BE2C (cell line): ENCODE measurements at places on chromosomes 4 and X.

GRCh38 chrX:86002076-86002896 is 45.1 kb downstream of the CHM start:
- DNase-seq: no peak

DNA sequence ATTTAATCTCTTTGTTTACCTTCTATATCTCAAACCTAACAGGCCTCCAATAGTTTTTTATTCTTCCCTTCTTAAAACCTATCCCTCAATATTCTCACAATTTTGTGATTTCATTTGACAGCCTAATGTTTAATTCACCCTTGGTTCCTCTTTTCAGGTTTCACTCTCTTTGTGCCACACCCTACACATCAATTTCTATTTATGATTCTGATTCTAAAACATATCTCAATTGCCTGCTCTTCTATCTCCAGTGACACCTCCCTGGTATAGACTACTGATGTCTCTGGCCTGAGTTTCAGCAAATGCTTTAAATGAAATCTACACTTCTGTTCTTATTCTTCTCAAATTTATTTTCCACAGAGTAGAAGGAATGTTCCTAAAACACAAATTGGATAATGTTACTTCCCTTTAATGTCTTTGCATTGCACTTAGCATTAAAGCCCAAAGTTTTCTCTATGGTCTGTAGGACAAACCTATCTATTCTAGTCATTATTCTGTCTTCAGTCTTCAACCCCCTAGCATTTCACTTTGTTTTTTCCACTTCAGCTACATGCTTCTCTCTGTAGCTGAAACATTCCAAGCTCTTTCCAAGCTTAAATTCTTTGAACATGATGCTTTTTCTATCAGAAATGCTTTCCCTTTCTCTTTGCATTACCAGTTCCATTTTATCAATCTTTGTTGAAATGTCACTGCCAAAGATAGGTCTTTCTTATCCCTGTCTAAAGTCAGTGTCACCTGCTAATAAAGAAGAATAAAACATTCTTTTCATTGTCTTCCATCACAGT is 622.0 kb downstream of the CENPC start:
- DNase-seq: no peak

- DNase-seq: no peak
Observed at GRCh38 chr4:159216834-159217233, 114.0 kb downstream of the RAPGEF2 start.

GRCh38 chrX:72102760-72103159 is 29.0 kb downstream of the RTL5 start:
- DNase-seq: no peak

GRCh38 chr4:145936997-145937901 is 1.4 kb downstream of the ZNF827 start:
- DNase-seq: peak; percentile 78

DNA sequence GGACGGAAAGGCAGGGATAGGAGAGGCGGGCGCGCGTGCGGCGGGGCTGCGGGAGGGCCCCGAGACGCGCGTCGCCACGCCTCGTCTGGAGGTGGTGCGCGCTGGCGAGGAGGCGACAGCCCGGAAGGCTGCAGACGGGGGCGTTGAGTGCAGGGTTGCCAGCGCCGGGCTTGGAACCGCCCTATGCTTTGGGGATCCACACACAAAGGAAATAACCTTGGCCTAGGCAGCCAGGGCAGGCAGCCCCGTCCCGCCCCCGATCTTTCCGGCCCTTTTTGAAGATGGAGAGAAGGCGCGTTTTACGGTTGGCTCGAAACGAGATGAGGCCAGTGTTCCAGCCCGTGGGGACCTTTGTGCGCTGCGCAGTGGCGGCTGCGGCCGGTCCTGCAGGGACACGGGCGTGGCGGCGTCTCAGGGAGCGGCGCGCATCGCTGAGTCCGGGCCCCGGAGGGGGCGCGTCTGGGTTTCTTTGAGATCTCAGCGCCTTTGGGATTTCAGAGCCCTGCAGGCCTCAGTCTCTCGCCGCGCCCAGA is 50.8 kb upstream of the TRIM2 start:
- DNase-seq: peak; percentile 75
